A172 (cell line): ENCODE measurements at places on chromosomes 3 and 15. TPM values are rescaled to one million over a fixed set of nuclear protein-coding genes. Genes with fewer than 3 reads are reported as not detected.

DNA sequence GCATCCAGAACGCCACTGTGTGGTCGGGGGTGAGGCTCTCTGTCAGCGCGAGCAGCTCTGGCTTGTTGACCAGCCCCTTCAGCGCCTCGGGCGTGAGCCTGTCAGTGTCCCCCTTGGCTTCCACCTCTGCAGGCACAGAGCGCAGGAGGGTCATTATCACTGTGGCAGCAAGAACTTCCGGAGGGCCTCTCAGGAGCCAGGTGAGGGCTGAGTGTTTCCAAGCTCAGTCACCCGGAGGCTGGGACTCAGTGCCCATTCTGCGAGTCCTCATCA, 9.0 kb downstream of the ARPIN start:
- DNase-seq = no peak

ASB14 gene
- total RNA-seq = not detected in 2 replicates

GRCh38 chr3:28328188-28329151, 20.1 kb upstream of the ZCWPW2 start:
- DNase-seq = peak; percentile 36

- no peak for DNase-seq
Measured at GRCh38 chr3:10226293-10226692, 22.0 kb upstream of the TATDN2 start.

GRCh38 chr3:44885618-44886017, 11.2 kb downstream of the TGM4 start:
- DNase-seq = peak; percentile 97

CACNA2D3 gene
- total RNA-seq = 2.0 and 7.6 TPM in 2 replicates

- no peak for DNase-seq
Measured at GRCh38 chr3:141413801-141414689, 45.7 kb downstream of the ZBTB38 start.

ATP13A4 gene
- total RNA-seq = not detected in 2 replicates

GRCh38 chr15:100373120-100373896, 31.5 kb upstream of the ADAMTS17 start:
- DNase-seq = no peak

SLC27A2 gene
- not detected in 2 replicates for total RNA-seq

AHSG gene
- total RNA-seq = not detected in 2 replicates

GOLGA8J gene
- 0.40 TPM in 1 of 2 replicates, not detected in the other for total RNA-seq

GRCh38 chr3:54918516-54918915, 9.3 kb downstream of the LRTM1 start:
- no peak for DNase-seq

KCNAB1 gene
- total RNA-seq = 0.26 and 1.6 TPM in 2 replicates

DNA sequence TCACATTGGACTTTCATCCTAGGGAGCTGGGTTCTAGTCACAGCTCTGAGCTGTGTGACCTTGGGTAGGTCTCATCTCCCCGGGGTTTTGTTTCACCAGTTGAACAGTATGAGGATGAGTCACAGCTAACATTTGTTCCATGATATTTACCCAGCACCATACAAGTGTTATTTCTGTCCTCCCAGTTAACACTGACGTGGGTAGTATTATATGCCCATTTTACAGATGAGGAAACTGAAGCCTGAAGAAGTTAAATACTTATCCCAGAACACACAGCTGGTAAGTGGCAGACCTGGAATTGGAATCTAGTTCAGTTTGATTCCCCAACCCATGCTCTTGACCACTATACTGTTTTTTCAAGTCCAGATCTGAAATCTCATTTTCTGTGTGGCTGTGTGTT, 908 bp upstream of the RARB start:
- DNase-seq = no peak

RUVBL1 gene
- 169 and 205 TPM in 2 replicates for total RNA-seq

- DNase-seq = no peak
Measured at GRCh38 chr15:40388941-40389823, 6.7 kb downstream of the KNSTRN start.

GRCh38 chr3:130699765-130700164, 46.9 kb downstream of the PIK3R4 start:
- DNase-seq = peak; percentile 26
